ENCODE measurements at places on chromosomes 5 and 9.

- DNase-seq = no peak
Measured at GRCh38 chr9:18474783-18475182, 830 bp downstream of the ADAMTSL1 start.

- no peak for DNase-seq
Measured at GRCh38 chr9:8858596-8859161, 1059.1 kb upstream of the DMAC1 start.

DNA sequence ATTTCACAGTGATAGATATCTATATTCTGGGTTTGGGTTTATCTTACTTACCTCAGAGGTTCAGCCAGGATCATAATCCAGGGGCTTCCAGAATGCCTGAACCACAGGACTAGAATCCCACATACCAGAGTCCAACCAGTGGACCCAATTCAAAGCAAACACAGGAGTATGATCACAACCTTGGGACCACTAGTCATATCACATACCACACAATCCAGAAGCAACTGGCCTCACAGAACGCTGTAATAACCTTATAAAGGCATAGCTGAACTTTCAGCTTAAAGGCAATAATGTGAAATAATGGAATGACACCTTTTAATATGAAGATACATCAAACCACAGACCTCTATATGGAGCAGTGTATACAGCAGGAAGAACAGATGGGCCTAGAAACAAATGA is 25.3 kb downstream of the RAPGEF6 start:
- no peak for DNase-seq

DNA sequence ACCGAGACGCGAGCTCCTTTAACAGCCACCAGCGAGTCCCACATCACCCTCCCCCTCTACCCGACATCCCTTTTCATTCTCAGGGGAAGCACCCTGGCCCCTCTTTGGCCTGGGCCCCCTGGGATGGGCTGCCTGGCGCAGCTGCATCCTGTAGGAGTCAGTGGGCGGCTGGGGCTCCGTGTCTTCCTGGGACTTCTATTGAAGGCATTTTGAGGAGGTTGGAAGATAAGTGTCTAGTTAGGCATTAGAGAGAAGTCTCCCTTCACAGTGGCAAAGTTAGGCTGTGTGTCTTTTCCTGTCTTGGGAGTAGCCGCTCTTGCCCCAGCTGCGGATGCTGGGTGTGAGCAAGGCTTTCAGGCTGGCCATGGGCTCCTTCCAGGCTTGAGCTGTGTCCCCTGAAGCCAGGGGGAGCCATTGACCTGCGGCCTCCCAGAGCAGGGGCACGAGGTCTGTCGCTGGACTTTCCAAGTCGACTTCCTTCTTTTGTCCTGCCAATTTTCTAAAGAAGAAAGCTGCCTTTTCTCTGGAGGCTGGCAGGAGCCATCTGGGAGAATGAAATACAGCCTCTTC is 18.6 kb upstream of the NKD2 start:
- peak; percentile 78 for DNase-seq

DNA sequence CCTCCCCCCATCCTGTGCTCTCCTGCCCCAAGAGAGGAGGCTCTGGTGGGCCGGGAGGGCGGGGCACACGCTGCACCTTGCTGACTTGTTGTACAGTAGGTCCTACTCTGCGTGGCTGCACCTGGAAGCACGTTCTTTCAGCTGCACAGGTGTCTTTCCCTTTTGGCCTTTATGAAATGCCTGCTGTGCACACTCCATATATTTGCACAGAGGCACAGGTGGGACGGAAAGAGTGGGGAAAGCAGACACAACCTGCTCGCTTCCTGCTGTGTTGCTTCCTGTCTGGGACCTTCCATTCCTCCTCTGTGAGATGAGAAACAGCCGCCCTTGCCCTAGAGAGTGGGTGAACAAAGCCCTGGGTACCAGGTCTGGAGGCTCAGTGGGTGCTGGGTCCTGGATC is 4.8 kb downstream of the USP20 start:
- DNase-seq = no peak

DNA sequence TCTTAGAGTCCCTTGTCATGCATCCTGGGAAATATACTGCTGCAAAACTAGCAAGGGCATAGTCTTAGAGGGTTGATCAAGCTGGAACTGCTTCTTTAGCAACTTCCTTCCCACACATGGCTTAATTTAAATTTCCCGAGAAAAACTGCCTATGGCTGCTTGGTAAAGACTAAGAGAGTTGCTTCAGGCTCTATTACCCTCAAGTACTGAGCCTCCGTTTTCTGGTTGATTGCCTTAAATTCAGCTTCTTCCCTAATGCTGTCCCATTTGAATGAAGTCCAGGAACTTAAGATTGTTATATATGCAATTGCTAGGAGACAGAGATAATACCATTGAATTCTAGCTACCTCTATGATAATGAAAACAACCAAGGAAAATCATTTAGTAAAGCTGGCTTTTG is 385.7 kb upstream of the CYLC2 start:
- DNase-seq = no peak

GRCh38 chr5:91252916-91253315 is 130.2 kb downstream of the ARRDC3 start:
- DNase-seq = no peak

DNA sequence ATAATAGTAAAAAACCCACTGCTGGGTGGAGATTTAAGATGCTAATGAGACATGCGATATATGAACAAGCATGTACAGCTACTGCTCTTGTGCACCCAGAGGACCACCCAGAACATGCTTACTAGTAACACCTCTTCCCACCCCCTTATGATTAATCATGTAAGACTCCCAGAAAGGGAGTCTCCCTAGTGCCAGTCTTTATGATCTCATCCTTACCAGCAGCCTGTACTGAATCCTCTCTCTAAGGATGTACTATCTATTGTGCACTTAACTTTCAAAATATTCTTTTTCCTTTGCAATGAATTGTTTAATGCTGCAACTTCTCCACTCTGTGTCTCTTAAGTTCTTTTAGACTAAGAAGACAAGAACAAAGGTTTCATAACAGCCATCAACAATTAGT is 9.1 kb upstream of the MAT2B start:
- DNase-seq = no peak
